Stimulated activated CD4-positive, alpha-beta T cell treated with anti-CD3 and anti-CD28 coated beads, Interleukin-12 subunit alpha, Interleukin-12 subunit beta, amount 100 ng/mL, for 24 hours (primary cell): ENCODE measurements at places on chromosomes 1 and 21.

- DNase-seq = no peak
These were observed 53.3 kb upstream of the GJA8 start for GRCh38 chr1:147849098-147849895.

DNA sequence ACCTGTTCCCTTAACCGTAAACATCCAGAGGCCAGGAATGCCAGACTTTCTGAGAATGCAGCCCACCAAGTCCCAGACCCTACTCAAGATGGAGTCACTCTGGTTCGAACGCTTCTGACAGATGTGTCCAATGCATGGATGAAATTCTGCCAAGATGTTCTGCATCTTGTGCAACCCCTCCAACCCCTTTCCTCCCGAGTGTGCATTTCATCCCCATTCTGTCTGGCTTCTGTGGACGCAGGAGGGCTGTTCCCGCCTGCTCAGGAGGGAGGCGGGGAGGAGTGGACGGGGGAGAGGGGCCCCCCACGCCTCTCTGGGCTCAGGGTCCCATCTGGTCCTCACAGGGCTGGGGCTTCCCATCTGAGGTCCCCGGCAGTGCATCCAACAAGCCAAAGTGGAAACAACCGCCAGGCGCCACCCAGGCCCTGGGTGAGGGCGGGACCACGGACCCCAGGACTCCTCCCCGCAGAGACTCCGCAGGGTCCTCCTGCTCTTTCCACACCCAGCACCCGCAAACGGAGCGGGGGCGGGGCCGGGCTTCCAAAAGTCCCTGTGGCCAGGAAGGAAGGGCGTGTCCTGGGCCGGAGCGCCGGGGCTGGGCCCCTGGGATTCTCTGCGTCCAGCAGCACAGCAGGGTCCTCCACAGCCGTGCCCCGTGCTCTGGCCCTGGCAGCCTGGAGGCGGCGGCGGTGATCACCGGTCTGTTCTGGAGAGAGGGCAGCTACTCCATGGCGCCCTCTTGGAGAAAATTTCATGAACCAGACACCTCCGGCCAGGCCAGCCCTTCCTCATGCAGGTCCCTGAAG is 27.8 kb upstream of the SUMO3 start:
- peak; percentile 68 for DNase-seq

DNA sequence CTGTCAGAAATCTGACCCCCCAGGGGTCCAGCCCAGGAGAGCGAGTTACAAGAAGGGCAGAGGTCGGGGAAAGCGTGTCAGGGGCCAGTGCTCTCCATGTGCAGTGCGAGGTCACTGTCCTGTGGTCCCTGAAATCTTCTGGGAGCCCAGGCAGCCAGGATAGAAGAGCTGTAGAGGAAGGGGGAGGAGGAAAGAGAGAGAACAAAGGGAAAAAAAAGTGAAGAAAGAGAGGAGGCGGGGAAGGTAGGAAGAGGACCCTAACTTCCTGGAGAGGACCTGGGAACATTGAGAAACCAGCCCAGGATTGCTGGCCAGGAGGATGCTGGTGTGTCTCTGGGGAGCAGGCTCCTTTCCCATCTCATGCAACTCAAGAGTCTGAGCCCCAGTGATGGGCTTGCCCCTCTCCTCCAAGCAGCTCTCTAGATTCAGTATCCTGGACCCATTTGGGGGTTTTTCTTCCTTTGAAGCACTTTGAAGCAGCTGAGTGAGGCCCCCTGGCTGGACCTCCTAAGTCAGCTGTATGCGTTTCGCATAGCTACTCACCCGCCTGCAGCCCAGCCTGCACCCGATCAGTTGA is 6.8 kb upstream of the INAVA start:
- DNase-seq = no peak

DNA sequence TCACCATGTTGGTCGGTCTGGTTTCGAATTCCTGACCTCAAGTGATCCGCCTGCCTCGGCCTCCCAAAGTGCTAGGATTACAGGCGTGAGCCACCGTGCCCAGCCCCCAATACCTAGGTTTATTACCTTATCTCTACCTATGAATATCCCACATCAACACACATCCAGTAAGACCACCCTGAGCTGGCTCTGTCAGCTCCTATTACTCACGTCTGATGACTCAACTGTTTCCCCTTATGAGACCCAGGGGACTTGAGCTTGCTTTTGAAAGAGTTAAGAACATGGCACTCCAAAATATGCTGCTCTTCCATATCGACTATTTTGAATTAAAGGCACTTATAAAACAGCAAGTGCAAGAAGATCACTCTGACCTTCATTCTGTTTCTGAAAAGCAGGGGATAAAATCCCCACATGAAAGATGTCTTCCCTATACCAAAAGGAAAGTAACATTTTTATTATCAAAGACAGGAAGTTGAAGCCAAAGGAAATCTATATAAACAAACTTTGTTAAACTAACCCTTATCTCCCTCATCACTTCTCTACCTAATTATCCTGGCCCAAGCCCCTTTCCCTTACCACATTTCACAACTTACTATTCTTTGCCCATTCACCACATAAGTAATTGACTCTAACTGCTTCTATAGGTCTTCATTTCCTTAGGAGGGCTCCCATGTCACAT is 41.3 kb upstream of the OSBPL9 start:
- no peak for DNase-seq

DNA sequence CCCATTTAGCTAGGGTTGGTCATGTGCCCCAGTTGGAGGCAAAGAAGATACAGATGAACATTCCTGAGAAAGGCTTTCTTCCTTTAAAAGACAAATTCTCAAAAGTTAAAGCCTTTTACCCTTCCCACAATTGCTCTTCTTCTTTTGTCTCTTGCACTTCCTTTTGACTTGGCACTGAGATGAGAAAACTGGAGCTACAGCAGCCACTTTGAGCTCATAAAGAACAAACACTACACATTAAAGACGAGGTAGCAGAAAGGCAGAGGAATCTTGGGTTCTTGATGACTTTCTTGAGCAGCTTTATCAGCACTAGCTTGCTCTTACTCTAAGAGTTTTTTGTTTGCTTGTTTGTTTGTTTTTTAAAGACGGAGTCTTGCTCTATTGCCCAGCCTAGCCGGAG is 92.2 kb downstream of the DAB1 start:
- no peak for DNase-seq

GRCh38 chr1:14733048-14733778 is 134.7 kb downstream of the KAZN start:
- DNase-seq = no peak

GRCh38 chr21:42580076-42580792 is 66.6 kb downstream of the SLC37A1 start:
- DNase-seq = no peak

GRCh38 chr1:185110145-185110544 is 46.6 kb downstream of the TRMT1L start:
- DNase-seq = no peak

DNA sequence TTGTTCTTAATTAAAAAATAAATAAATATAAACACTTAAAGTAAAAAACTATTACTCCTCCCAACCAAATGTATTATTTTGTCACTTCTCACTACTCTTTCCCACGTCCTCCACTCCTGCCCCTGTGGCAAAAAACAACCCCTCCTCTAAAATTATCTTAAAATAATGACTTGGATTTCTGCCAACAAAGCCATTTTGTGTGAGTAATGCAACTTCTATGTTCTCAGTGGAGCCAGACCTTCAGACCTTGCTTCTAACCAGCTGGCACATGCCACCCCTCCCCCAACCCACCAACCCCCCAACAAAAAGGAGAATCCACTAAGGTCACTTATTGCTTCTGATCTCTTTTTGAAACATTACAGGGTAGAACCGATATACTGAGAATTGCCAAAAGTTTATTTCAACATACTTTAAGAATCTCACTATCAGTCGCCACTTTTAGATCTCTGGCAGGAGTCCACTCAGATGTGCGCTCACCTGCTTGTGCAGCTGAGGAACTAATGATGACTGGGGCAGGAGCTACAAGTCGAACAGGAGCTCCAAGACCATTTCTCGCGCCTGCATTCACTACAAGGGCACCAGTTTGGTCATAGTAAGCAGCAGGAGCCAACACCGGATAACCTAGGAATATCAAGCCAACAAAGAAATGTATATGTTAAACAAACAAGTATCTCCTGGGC is 58.3 kb upstream of the SDC3 start:
- no peak for DNase-seq

DNA sequence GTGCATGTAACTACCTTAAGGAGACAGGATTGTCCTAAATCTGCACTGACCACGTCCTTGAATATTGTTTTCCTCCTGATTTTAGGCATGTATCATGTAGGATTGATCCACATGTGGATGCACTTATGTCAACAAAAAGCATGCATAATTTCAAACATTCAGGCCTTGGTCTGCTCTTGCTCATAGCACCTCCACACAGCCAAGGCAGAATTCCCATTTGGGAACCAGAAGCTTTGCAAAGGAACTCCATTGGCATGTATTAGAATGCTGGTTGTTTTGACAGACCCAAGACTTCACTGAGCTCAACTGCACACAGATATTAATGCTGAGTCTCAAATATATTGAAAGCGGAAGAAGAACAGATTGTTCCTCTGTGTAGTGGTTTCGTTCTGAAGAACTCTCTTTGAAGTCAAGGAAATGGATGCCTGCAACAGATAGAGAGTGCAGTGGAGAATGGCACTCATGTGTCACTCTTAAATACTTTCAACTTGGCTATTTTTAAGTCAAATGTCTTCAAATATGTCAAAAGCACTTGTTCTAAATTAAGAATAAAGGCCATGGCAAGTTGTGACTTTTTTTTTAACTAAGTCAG is 387.6 kb downstream of the LTN1 start:
- DNase-seq = no peak

- DNase-seq = no peak
These were observed 146.7 kb downstream of the HLX start for GRCh38 chr1:221025956-221026355.

DNA sequence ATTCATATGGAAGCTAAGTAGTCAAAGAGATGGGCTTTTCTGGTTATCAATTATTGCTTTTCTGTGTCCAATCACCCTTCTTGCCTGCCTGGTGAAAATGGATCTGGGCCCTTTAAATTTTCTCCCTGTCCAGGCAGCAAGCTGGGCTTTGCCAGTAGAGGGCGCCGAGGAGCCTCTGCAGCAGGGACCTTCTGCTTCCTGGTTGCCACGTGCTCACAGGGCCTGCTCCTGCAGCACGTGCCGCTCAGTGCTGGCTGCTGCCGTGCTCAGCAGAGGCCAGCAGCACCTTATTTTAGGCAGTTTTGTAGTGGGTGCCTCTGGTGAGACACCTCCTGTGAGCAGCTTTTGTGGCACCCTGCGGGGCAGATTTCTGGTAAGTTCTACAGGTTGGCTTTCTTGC is 4.0 kb downstream of the ACTL8 start:
- no peak for DNase-seq

DNA sequence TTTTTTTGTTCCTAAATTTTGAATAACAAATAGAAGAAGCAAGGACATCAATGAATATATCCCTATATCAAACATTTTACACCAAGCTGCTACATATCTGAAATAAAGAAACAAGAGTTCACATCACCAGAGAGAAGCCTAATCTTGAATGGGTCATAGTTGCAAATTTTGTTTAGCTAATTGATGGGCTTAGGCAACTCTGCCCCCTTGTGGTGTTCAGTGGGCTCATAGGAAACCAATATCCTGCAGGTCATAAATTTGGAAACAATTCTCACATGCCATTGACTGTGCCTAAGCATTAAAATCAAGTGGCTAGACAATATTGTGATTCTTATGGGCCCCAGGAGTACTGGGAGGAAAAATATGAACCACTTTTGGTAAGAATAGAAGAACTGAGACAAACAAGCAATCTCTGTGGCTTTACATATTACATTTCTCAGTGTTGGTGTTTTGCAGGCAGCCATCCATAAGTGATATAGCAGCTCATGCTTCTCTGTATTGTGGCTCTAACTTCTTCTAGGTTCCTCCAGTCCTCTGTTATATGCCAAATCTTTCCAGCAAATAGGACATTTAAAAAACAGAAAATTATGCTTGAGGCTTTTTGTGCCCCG is 1262.8 kb upstream of the PRMT6 start:
- peak; percentile 4 for DNase-seq
